ENCODE measurements at places on chromosomes 3 and 15. TPM values are rescaled to one million over a fixed set of nuclear protein-coding genes. Genes with fewer than 3 reads are reported as not detected.

Gene SYNPR
- total RNA-seq, result 13.3 TPM

Gene TIPARP
- 38.6 TPM for total RNA-seq

Gene FSTL1
- 210 TPM for total RNA-seq

Gene GXYLT2
- total RNA-seq, result 7.4 TPM

Gene ALG3
- total RNA-seq, result 35.3 TPM

Gene IGSF10
- 1.8 TPM for total RNA-seq

Gene UQCC5
- 18.9 TPM for total RNA-seq

Gene KIF15
- 17.0 TPM for total RNA-seq

Gene SHQ1
- 26.5 TPM for total RNA-seq

Gene NR2E3
- not detected for total RNA-seq

Gene SERPINI1
- 10.7 TPM for total RNA-seq

Gene UCN2
- total RNA-seq, result 1.2 TPM

Gene ZDHHC23
- total RNA-seq, result 15.4 TPM

Gene SKOR1
- 0.75 TPM for total RNA-seq

Gene ZKSCAN7
- 25.0 TPM for total RNA-seq

Gene SLC22A13
- 0.62 TPM for total RNA-seq

Gene AMOTL2
- 93.2 TPM for total RNA-seq

Gene TMEM43
- total RNA-seq, result 40.0 TPM

Gene C3orf20
- total RNA-seq, result 0.19 TPM

Gene VPS18
- 28.9 TPM for total RNA-seq

Gene DNAJC13
- total RNA-seq, result 43.0 TPM

Gene TRH
- 0.36 TPM for total RNA-seq

Gene ETV5
- 54.1 TPM for total RNA-seq

Gene MEIS2
- total RNA-seq, result 143 TPM

Gene CPNE4
- total RNA-seq, result 5.5 TPM

Gene COLQ
- total RNA-seq, result 9.2 TPM

Gene GP9
- not detected for total RNA-seq

Gene C3orf85
- total RNA-seq, result not detected

Gene DNAH12
- 1.1 TPM for total RNA-seq

Gene LRRIQ4
- total RNA-seq, result 0.31 TPM

Gene ZPLD1
- total RNA-seq, result not detected

Gene TMEM108
- total RNA-seq, result 6.7 TPM

Gene SEC62
- total RNA-seq, result 103 TPM

Gene CAND2
- total RNA-seq, result 7.9 TPM

Gene HGD
- total RNA-seq, result 11.9 TPM

Gene TM4SF18
- 0.36 TPM for total RNA-seq

Gene ALPK3
- total RNA-seq, result 122 TPM

Gene IGF2BP2
- 187 TPM for total RNA-seq

Gene GP5
- 0.18 TPM for total RNA-seq

Gene TLR9
- not detected for total RNA-seq

Gene UPK1B
- 8.3 TPM for total RNA-seq

Gene ZNF80
- not detected for total RNA-seq

Gene RYR3
- 0.07 TPM for total RNA-seq

Gene SAMD7
- not detected for total RNA-seq

Gene GORASP1
- 64.3 TPM for total RNA-seq

Gene MYO9A
- 32.0 TPM for total RNA-seq
